IMR-90 (cell line): ENCODE measurements at places on chromosomes 6 and 20.

- H3K27ac ChIP-seq = no peak overlapping the region
- peaks cover 6% of the 10 kb centered on the region for H3K4me1 ChIP-seq
- H3K27me3 ChIP-seq = no peaks in the 10 kb centered on the region
- DNase-seq = no peak
- H3K36me3 ChIP-seq = peaks cover 13% of the 10 kb centered on the region
Observed at GRCh38 chr20:19868441-19868840, 110.4 kb downstream of the RIN2 start.

GRCh38 chr6:33869826-33870423 lies 66.1 kb upstream of the MLN start:
- H3K27ac ChIP-seq = no peak overlapping the region
- no peaks in the 10 kb centered on the region for H3K36me3 ChIP-seq
- H3K4me3 ChIP-seq = no peak overlapping the region
- no peak for DNase-seq

DNA sequence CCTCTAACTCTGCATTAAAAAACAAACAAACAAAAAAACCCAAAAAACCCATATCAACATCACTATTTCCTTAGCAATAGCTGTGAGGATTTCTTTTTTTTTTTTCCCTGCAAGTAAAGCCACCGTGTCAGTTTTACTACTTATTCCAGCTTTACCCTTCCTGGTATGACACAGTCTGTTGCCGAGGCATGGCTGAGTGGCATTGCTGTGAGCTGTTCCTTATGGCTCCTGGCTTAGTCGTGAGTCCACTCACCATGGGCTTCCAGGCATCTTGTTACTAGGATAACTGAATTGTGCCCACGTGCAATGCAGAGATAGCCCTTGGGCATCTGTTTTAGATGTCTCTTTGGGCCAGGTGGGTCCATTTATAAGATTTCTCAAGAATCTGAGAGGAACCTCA lies 84.8 kb downstream of the LRRC1 start:
- H3K27me3 ChIP-seq = no peaks in the 10 kb centered on the region
- no peaks in the 10 kb centered on the region; the same call in 1 of the 2 replicates for H3K4me1 ChIP-seq
- DNase-seq = peak; percentile 20
- H3K4me3 ChIP-seq = no peak overlapping the region
- no peak overlapping the region for H3K27ac ChIP-seq

DNA sequence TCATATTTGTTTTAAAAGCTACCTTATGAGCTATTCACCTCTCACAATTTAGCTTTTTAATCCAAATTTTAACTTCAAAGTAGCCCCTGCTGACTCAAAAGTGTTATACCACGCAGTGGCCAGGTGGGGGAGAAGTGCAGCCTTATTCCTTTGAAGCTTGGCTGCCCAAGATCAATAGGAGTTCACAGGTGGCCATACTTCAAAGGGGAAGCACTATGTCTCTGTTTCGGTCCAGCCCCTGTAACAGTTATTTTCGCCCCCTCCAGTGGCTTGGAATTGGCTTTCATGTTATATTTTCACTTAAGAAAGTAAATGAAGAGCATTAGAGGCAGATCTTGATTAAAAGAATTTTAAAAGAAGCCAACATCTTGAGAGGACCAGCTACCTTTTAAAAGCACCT lies 608.4 kb downstream of the EPHA7 start:
- no peaks in the 10 kb centered on the region for H3K27me3 ChIP-seq
- DNase-seq = peak; percentile 27
- H3K27ac ChIP-seq = no peak overlapping the region
- H3K4me3 ChIP-seq = no peak overlapping the region
- H3K36me3 ChIP-seq = no peaks in the 10 kb centered on the region

DNA sequence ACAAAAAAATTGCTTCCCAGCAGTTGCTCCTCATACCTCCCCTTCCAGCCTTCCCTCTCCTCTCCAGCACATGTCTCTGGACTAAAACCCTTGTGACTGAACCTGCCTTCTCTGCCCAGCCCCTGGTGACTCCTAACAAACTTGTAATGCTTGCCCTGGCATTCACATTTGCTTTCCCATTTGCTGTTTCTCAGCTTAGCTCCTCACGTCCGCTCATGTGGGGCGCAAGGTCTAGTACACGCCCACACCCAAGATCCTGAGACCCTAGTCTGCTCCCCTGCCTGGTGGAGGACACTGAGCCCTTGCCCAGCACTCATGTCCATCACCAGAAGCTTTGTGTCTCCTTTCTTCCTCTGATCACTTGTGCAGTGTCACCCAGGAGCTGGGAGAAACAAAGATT lies 18.3 kb upstream of the RBPJL start:
- H3K4me1 ChIP-seq = no peaks in the 10 kb centered on the region
- H3K4me3 ChIP-seq = no peak overlapping the region
- no peak for DNase-seq
- no peaks in the 10 kb centered on the region for H3K36me3 ChIP-seq
- H3K27me3 ChIP-seq = peaks cover 31% of the 10 kb centered on the region
